Stimulated activated CD8-positive, alpha-beta memory T cell treated with anti-CD3 and anti-CD28 coated beads, Interleukin-4, amount 100 ng/mL, for 1 hour (primary cell): ENCODE measurements at places on chromosomes 11 and 22.

GRCh38 chr11:35056391-35057093 is 82.4 kb upstream of the CD44 start:
- no peak for DNase-seq

DNA sequence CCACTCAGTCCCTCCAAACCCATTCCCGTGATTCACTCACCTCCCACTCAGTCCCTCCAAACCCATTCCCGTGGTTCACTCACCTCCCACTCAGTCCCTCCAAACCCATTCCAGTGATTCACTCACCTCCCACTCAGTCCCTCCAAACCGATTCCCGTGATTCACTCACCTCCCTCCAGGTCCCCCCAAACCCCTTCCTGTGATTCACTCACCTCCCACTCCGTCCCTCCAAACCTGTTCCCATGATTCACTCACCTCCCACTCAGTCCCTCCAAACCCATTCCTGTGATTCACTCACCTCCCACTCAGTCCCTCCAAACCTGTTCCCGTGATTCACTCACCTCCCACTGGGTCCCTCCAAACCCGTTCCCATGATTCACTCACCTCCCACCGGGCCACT is 639.6 kb downstream of the BRD1 start:
- DNase-seq: no peak

DNA sequence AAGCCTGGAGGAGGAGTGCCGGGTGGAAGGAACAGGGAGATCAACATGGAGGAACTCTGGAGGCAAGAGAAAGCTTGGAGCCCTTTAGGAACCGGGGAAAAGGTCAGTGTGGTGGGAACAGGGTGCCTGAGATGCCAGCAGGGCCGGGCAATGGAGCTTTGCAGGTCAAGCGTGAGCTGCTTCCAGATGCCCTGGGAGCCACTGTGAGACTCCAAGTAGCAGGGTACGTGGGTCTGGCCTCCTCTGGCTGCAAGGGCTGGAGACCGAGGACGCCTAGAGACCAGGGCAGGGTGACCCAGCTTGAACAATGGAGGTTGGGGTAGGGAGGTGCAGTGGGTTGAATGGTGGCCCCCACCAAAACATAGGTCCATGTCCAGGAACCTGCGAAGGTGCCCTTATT is 15.6 kb upstream of the EMID1 start:
- DNase-seq: no peak

DNA sequence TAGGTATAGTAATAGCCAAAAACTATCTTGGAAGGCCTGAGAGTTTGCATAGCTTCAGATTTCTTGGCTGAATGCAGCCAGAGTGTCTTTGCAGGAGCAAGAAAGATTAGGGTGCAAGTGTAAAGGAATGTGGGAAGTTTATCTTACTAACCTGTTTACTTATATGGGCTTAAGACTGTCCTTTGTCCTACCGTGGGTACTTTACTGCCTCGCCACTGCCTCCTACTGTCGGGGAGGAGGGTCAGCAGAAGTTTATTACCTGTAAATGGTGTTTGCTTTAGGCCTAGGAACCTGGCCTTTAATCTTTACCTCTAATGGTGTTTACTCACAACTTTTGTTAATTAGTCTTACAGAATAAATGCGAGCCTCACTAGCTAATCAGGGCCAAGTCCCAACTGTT is 633.8 kb downstream of the DLG2 start:
- DNase-seq: no peak

- no peak for DNase-seq
Measured at GRCh38 chr22:50734343-50734771, 3.6 kb upstream of the ACR start.

DNA sequence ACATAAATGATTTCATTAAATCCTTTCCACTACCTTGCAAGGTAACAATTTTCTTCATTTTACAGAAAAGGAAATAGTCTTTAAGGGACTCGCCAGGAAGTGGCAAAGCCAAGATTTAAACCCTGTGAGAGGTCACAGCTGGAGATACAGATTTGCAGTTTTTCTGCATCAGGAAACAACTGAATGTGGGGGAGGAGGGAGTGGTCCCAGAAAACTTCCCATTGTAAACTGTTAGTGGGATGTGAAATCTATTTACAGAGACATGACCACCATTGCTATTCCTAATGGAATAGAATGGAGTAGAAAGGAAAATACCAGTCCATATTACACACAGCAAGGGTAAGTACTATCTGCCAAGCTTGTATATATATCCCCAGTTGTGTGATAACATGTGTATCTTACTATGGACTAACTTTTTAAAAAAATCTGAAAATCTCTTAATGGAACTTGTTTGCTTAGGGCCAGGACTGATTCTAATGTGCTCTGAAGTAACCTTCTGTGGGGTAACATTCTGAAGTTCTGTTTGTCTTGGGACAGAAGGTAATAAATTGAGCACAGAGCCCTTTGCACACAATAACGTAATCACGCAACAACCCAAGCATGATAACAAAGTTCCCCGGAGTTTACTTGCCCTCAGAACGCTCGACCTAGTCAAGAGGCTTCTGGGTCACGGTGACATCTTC is 10.9 kb upstream of the TSKU start:
- DNase-seq: no peak

DNA sequence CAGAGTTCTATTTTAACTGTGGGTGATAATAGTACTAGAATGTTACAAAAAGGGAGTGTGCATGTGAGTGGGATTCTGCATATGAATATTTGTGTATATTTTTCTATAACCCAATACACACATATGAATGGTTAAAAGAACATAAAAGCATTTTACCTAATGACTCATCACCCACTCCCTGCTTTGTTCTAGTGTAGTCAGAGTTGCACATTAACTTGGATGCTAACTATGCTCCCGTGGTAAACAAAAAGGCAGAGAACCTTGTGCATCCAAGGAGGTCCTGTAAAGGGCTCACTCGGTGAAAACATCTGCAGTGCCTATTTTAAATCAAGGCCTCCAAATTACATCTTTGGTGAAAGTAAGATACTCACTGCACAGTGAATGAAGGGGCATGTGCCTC is 1289.4 kb downstream of the LRRC4C start:
- DNase-seq: no peak

GRCh38 chr11:67179892-67180490 is 60.9 kb downstream of the KDM2A start:
- DNase-seq: no peak

GRCh38 chr11:126514061-126514693 is 158.7 kb downstream of the ST3GAL4 start:
- no peak for DNase-seq

DNA sequence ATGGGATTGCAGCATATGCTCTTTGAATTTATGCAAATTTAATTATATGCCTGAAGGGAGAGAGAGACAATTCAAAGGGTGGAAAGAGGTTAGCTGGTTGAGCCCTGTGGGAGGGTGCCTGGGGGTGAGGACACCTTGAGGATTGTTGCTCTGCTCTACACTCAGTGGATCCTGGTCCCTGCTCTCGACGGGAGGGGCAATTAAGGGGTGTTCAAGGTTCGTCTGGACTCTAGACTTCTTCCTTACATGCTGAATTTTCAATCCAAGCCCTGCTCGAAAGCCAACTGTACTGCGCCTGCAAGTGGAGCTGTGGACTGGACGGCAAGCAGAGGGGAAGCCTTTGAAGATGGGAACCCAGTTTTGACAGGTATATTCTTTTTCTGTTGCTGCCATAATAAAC is 15.5 kb upstream of the OR5M11 start:
- no peak for DNase-seq

GRCh38 chr11:133708547-133709051 is 136.7 kb downstream of the SPATA19 start:
- DNase-seq: no peak

DNA sequence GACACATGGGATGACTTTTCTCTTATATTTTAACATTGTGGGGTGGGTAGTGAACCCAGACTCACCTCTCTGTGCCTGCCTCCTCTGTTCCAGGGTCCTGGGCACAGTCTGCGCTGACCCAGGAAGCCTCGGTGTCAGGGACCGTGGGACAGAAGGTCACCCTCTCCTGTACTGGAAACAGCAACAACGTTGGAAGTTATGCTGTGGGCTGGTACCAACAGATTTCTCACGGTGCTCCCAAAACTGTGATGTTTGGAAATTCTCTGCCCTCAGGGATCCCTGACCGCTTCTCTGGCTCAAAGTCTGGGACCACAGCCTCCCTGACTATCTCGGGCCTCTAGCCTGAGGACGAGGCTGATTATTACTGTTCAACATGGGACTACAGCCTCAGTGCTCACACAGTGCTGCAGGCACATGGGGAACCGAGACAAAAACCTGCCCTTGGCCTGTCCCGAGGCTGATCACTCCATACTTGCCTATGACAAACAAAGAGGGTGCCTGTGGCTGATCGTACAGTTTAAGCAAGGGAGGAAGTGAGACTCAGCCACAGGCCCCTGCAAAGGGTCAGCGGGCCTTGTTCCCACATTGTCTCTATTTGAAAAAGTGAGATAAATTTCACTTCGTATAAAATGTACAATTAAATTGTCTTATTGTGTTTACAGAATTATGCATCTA is 43.7 kb upstream of the TOP3B start:
- DNase-seq: no peak

DNA sequence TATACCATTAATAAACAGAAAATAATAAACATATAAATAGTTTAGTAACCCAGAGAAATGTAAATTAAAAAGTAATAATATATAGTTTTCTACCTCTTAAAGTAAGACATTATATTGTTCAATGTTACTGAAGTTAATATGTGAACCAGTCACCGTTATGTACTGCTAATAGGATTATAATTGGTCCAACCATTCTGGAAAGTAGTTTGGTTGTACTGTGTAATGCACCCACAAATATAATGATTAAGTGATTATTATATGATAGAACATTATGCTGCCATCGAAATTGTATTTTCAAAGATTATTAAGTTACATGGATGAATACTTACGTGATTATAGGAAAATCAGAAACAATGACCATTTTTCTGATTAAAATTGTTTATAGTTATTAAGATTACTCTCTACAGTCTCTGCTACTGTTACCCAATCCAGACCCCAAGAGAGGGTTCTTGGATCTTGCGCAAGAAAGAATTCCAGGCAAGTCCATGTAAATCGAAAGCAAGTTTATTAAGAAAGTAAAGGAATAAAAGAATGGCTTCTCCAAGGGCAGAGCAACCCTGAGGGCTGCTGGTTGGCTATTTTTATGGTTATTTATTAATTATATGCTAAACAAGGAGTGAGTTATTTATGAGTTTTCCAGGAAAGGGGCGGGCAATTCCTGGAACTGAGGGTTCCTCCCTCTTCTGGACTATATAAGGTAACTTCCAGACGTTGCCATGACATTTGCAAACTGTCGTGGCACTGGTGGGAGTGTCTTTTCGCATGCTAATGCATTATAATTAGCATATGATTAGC is 50.1 kb downstream of the ACER3 start:
- no peak for DNase-seq

DNA sequence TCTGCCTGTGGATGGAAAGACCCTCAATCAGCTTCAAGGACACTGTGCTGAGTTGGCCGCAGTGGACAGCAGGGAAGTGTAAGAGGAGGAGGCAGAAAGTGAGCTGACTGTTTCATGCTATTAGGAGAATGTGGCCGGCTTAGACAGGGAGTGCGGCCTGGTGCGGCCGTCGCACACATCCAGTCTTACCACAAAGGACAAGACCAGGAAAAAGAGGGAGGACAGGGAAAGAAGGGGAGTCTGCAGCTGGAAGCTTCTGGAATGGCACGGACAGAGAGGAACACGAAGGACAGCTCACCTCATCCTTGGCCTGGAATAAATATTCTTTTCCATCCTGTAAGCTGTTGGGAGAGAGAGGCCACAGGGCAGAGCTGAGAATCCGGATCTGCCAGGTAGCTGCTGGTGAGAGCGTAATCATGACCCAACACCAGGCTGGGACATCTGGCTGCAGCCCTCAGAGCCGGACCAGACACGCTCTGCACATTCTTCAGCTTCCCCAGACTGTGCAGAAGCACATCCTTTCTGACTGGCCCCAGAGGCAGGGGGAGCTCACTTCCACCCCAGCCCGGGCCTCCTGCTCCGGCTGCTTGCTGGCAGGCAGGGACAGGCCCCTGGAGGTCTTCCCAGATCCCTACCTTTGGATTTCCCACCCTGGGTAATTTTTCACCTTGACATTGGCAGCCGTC is 8.6 kb upstream of the RBM4B start:
- no peak for DNase-seq

DNA sequence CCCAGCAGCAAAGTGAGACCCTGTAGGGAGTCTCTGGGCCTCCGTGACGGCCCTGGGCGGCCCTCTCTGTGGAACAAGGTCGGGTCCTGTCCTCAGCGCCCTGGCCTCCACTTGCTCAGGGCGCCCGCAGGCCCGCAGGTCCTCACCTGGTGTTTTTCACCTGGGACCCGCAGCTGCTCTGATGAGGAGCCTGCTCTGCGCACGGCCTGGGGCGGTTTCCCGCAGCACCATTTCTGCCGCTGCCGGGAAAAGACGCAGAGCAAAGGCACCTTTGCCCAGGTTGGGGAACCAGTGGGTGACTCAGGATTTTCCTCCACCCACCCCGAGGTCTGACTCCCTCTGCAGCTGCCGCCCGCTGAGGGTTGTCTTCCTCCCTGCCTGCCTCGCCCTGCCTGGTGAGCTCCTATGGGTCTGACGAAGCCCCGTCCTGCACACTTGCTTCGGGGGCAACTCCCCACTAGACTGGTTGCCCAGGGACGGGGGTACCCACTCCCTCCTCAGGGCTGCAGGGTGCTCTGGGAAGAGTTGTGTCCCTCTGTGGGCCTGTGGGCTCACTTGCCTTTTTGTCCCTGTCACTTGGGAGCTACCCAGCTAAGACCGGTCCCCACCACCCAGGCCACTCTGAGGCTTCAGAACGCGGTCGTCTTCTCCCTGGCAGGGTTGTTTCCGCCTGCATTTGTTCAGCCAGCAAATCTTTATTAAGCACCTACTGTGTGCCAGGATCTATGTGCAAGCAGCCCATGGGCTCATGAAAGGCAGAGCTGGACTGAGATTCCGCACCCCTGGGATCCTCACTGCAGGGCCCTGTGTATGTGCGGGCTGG is 89.5 kb downstream of the KCNQ1 start:
- DNase-seq: no peak

DNA sequence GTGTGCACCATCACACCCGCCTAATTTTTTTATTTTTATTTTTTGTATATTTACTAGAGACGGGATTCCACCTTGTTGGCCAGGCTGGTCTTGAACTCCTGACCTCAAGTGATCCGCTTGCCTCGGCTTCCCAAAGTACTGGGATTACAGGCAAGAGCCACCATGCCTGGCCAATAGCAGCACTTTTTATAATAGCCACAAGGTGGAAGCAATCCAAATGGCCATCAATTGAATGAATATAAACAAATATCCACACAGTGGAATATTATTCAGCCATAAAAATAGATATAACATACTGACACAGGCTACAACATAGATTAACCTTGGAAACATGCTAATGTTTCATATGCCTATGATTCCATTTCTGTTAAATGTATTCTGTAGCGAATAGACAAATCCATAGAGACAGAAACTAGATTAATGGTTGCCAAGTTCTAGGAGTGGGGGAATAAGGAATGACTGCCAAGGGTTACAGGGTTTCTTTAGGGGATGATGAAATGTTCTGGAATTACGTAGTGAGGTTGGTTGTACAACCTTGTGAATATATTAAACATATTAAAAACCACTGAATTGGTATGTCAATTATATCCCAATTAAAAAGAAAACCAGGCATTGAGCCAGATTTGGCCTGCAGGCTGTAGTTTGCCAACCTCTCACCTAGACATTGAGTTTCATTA is 4.8 kb downstream of the VPS51 start:
- no peak for DNase-seq
